ENCODE measurements at places on chromosomes 12 and 14.
A peak's percentile ranks its signal among the peaks of the same experiment; 100 is the strongest.

- DNase-seq = no peak
These were observed 11.6 kb downstream of the FGD6 start for GRCh38 chr12:95205685-95206084.

- no peak for DNase-seq
These were observed 275.7 kb upstream of the PRICKLE1 start for GRCh38 chr12:42865282-42865681.

DNA sequence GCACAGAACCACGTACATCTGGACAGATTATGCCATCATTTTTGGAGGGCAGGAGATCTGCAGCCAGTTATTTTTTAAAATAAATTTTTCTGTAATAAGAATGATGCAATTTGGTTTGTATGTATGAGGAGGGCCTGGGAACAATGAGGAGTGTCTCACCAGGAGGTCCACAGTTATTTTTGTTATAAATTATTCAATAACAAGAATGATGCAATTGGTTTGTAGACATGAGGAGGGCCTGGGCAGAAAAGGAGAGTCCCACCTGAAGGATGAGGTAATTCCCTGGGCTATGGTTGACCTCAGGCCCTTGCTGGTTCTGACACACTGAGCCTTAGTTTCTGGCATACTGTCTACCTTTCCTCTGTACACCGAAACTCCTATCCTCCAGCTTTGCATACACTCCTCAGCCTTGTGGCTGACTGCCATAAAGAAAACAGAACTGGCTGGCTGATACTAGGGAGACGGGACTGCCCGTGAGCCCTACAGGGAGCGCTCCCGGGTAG, 9.0 kb upstream of the DCD start:
- DNase-seq = no peak

DNA sequence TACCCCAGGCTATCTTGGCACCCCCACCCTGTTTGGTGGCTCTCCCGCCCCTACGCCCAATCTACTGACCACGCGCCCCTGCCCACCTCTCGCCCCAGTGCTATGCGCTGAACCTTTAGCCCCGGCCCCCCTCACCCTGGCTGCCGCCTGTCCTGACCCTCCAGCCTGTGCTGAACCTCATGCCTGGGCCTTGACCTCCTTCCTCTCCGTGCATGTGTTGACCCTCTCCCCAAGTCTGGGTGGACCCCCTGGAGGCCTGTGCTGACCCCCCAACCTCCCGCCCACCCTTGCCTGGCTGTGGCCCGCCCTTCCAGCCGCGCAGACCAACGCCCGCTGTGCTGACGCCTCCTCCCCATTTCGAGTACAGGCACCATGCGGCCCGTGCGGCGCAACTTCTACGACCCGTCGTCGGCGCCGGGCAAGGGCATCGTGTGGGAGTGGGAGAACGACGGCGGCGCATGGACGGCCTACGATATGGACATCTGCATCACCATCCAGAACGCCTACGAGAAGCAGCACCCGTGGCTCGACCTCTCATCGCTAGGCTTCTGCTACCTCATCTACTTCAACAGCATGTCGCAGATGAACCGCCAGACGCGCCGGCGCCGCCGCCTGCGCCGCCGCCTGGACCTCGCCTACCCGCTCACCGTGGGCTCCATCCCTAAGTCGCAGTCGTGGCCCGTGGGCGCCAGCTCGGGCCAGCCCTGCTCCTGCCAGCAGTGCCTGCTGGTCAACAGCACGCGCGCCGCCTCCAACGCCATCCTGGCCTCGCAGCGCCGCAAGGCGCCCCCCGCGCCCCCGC, 20.7 kb downstream of the DTX1 start:
- no peak for DNase-seq

GRCh38 chr14:100289916-100290606, 16.2 kb downstream of the SLC25A29 start:
- DNase-seq = no peak

- peak; percentile 38 for DNase-seq
These were observed 41.0 kb upstream of the NCOR2 start for GRCh38 chr12:124608450-124608870.

DNA sequence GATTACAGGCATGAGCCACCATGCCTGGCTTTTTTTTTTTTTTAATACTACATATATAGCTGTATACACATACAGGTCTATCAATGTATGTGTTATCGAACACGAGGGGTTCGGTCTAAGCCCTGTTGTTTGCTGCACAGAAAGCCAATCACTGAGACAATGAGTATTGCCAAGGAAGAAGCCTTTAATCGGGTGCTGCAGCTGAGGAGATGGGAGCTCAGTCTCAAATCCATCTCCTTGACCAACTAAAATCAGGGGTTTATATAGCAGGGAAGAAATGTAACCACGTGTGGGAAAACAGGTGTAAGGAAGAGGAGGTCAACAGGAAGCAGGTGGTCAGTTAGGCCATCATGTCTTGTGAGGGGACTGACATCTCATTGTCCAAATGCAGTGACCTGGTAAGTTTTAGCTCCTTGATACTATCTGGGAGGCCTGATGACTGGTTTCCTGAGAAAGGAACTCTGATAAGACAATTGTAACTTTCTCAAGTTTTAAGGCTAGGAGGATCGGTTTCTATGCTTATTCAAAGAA, 80.9 kb upstream of the MAP1LC3B2 start:
- no peak for DNase-seq

DNA sequence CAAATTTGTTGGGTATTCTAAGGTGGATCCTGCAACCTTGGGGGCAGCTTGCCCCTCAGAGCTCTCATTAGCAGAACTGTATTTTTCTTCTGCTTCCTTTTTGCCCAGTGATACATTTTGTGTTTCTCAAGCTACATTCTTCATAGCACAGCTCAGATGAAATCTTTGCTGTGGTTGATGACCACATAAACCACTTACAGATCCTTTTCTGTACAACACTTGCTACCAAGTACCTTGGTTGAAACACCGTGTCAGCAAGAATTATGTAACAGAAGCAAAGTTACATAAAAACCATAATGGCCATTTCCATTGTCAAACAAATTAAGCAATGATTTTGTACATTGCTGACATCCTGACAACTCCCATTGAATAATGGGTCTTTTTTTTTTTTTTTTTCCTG, 9.7 kb upstream of the PLBD1 start:
- peak; percentile 39 for DNase-seq

GRCh38 chr14:30906752-30907658, 32.6 kb downstream of the COCH start:
- no peak for DNase-seq

DNA sequence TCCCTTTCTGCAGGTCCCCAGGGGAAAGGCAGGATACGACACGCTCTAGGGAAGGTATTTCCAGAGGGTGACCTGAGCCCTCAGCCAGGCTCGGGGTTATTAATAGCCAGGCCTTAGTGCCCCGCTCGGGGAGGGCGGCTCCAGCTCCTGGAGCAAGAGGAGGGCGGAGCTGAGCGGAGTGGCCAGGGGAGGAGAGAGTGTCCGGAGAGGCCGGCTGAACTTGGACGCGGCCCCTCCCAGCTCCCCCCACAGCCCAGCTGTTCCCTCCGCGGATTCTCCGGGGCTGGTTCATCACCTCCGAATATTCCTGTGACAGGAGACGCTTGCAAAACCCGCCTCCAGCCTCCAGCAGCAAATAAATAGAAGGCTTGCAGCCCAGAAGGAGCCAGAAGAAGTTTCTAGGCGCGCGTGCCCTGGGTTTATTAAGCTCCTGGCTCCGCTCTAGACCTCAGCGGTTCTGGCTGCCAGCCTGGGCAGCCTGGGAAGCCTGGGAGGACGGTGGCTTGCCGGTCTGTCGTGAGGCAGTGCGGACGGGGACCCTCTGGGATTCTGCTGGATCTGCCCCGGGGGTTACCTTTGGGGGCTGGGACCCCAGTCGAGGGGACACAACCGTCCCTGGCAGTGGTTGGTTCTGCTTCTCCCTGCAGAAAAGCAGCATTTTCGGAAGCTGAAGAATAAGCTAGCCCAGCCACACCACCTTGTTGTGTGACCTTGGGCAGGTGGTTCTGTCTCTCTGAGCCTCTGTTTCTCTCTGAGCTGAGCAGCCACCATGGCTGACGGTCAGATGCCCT, at the start of gene HSPB8:
HSPB8 (plus strand) TSS at position 388 of the 791 bp plus-strand sequence; CDS start at position 770, 382 bp downstream.
- no peak for DNase-seq

DNA sequence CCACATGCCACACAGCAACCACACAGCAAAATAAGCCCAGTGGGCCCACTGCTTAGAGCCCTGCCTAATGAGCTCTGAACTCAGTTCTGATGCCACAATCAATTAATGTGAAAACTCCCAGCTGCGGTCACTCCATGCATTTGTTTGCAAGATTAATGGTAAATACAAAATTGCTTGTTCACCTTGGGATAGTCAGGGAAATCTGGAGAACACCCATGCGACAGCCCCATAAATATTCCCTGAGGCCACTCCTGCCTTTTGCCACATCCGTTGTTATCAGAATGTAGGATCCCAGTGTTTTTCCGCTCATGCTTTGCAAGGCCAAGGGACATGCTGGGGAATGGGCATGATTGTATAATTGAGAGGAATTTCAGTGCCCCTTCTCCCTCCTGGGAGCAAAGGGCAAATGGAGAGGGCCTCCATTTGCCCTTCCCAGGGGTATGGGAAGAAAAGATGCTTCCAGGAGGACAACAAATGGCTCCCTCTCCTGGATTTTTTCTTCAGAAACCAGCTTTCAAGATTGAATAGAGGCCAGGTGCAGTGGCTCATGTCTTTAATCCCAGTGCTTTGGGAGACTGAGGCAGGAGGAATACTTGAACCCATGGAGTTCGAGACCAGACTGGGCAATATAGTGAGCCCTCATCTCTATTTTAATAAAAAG, 30.8 kb upstream of the CMKLR1 start:
- DNase-seq = no peak

GRCh38 chr14:105275267-105275946, 25.4 kb downstream of the BRF1 start:
- DNase-seq = no peak

GRCh38 chr12:92357584-92358261, 212.1 kb upstream of the BTG1 start:
- DNase-seq = no peak

GRCh38 chr12:78338054-78338785, 507.5 kb downstream of the NAV3 start:
- DNase-seq = no peak

GRCh38 chr12:80684077-80684495, 23.3 kb upstream of the MYF6 start:
- DNase-seq = no peak

DNA sequence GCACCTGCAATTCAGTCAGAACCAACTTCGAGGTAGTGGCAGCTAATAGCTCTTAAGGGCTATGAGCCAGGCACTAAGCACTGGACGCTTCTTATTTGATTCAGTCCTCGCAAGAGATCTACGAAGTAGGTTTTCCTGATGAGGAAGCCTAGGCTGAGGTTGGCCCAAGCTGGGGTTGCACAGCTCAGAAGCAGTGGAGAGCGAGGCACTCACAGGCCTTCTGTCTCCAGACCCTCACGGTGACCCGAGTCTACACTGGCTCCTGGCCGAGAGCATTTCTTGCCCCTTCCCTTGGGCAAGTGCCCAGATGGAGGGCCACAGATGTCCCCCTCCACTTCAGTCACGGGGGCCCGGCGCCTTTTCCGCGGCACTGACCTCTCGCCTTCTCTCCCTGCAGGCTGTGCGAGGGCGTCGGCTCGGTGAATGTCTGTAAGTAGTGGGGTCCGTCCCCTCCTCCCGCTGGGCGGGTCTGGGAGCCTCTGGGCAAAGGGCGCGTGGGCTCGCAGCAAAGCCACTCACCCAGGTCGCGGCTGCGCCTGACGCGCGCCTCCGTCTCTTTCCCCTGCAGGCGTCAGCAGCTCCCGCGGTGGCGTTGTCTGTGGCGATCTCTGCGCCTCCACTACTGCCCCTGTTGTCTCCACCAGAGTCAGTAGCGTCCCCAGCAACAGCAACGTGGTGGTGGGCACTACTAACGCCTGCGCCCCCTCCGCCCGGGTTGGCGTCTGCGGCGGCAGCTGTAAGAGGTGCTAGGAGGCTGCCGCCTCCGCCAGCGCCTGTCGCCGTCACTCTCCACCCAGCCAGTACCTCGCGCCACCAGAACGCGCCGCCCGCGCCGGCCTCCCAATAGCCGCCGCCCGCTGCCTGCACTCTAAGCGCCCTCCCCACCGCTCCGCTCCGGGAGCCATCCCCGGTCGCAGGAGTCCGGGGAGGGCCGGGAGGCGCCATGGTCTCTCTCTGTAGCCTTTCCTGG, 13.1 kb downstream of the KRT83 start:
- DNase-seq = no peak

DNA sequence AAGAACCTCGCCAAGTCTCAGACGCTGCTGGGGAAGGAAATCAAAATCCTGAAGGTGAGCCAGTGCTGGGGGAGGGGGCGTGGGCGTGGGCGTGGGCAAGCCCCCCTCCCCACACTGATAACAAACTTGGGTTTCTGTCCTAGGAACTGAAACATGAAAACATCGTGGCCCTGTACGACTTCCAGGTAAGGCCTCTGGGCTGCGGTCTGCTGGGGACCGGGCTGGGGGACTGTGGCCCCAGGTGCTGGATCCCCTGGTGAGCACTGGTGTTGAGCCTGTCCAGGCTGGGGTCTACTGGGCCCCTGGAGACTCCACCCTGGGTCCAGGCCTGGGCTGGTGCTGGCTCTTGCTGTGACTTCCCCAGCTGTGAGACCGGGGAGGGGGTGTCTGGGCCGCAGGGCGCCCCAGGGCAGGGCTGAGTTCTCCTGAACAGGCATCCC, 1.2 kb downstream of the ULK1 start:
- DNase-seq = no peak

GRCh38 chr14:71103662-71104484, 196.6 kb downstream of the PCNX1 start:
- peak; percentile 60 for DNase-seq

DNA sequence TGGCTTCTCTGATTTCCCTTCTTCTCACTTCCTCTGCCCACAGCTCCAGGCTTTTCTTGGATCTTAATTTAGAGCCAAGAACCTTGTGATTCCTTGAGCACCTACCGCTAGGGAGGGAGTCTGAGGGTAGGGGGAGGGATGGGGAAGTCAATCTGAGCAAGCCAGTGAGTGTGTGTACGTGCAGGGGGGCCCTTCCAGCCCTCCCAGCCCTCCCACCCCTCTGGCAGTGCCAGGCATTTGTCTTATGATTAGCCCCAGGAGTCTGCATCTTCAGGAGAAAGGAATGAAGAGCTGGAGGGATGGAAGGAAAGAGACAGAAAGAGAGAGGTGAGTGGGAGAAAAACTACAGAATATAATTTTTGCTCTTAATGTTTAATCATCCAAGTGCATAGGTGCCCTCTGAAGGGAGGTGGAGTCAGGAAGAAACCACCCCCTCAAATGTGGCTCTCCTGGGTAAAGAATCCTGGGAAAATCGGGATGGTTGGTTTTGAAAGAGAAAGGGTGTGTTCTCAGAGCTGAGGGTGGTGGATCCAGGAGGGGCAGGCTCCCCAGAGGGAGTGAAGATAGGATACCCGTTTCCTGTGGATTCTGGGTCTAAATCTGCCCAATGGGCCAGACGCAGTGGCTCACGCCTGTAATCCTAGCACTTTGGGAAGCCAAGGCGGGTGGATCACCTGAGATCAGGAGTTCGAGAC, 2.1 kb downstream of the PIANP start:
- no peak for DNase-seq

GRCh38 chr12:82912406-82912805, 225.7 kb downstream of the TMTC2 start:
- no peak for DNase-seq

GRCh38 chr12:75872762-75873161, 158.8 kb downstream of the PHLDA1 start:
- DNase-seq = no peak

Measured in CD4-positive, alpha-beta T cell treated with Interleukin-4 for 1 hour (primary cell).